ELR (cell line): ENCODE measurements at places on chromosomes 13 and 19.
A peak's percentile ranks its signal among the peaks of the same experiment; 100 is the strongest.

DNA sequence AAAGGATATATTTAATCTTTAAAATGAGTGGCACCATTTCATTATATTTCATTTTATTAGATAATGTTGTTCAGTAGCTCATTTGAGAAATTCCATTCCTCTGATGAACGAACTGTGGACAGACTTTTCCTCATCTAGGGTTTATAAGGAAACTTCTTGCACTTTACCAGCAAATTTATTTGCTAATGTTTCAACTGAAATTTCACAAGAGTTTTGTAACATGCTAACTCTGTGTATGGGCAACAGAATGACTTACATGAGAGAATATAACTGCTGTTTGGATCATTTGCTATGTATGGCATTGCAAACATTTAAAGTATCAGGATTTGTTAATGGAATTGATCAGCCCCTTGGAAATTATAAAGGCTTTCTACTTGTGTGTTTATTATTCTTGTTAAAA lies 3.7 kb upstream of the IRS2 start:
- no peak for DNase-seq

- peak; percentile 91 for DNase-seq
These were observed 926 bp upstream of the HNRNPUL1 start for GRCh38 chr19:41263042-41263849.

GRCh38 chr13:51818781-51819511 lies 15.0 kb upstream of the DHRS12 start:
- DNase-seq = no peak

DNA sequence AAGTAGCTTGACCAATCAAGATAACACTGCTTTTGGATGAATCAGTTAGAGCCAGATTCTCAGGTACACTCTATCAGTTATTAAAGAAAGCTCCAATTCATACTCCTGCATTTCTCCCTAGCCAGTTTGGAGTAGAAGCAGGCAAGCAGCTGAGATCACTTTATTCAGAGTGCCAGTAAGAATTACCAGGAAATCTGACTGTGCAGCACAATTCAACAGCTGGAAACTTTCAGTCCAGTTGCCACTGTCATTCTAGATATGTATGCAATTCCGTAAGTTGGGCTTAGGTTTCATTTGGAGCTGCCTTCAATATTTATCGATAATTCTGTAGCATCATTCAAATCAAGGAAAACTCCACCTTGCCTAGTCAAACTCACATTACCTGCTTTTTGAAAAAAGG lies 2625.6 kb upstream of the PCDH20 start:
- no peak for DNase-seq

DNA sequence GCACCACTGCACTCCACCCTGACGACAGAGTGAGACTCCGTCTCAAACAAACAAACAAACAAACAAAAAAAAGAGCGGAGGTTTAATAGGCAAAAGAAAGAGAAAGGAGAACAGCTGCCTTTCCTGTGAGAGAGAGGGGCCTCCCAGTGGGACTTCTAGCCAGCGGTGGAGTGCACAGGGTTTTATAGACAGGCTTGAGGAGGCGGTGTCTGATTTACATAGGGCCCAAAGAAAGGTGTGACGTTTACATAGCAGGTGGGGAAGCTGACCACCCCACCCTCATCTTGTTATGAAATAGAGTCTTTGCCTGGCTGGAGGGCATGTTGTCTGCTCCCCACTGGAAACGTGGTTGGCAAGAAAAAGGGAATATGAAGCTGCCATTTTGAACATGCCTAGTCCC lies 106.0 kb upstream of the CSNK1A1L start:
- DNase-seq = no peak

DNA sequence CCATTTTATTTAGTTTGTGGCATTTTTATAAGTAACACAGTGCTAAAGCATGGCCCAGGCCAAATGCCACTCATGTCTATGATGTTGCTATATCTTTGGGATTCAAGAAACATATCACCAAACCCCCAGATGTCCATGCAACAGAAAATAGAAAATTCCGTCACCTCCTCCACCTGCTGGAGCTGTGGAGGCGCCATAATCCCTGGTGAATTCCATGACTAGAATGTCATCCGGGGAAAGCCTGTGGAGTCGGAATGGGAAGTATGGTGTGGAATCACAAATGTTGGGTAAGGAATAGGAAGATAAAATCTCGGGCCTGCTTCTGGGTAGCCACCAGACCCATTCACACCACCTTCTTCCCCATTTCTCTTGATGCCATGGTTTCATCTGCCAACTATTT lies 51.7 kb upstream of the RAP2A start:
- no peak for DNase-seq

DNA sequence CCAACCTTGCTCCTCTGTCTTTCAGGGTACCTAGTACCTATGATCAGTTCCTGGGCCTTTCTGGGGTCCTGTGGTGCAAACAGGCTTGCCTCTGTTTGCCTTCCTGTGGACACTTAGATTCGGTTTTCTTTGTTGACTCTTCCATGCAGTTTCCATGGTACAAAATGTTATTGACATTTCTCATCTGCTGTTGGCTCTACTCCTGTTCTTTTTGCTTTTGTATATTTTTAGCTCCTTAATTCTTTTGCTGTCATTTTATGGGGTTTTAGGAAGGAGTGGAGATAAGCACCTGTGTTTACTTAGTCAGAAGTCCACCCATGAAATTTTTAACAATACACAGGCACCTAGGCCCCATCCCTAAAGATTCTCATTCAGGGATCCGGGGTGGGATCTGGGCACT lies 20.5 kb upstream of the CNMD start:
- no peak for DNase-seq

GRCh38 chr13:33032037-33032625 lies 15.9 kb downstream of the KL start:
- peak; percentile 17 for DNase-seq

DNA sequence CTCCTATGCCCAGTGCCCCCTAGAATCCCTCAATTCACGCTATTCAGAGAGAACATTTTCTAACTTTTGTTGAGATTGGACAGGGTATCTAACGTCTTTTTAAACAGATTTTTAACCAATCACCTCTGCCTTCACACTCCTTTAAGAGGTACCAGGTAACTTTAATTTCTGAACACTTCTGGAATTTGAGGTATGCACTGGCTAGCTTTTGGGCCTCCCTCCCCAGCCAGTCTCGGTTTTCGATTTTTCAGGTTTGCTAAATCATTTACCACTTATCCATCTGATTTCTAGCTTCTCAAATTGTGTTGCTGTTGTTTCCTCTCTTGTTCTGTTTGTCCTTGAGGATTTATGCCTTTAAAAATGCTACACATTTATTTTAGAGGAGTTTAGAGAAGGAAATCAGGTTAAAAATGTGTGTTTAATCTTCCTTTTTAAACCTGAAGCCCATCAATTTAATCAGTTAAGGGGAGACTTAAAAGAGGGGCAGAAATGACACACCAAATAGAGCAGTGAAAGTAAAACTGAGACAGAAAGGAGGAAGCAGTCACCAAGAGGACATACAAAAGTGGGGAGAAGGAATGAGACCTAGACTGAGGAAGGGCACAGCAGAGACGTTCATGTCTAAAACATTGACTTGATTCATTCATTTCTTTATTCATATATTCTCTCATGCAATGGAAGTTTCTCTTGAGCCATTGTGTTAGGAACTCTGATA lies 139.6 kb upstream of the HTR2A start:
- no peak for DNase-seq

- DNase-seq = no peak
These were observed 39.1 kb downstream of the LYL1 start for GRCh38 chr19:13063461-13064091.

- DNase-seq = peak; percentile 14
These were observed 439.4 kb upstream of the KLF12 start for GRCh38 chr13:74573654-74574053.

- DNase-seq = no peak
These were observed 661.7 kb downstream of the SLITRK6 start for GRCh38 chr13:85137516-85137915.

DNA sequence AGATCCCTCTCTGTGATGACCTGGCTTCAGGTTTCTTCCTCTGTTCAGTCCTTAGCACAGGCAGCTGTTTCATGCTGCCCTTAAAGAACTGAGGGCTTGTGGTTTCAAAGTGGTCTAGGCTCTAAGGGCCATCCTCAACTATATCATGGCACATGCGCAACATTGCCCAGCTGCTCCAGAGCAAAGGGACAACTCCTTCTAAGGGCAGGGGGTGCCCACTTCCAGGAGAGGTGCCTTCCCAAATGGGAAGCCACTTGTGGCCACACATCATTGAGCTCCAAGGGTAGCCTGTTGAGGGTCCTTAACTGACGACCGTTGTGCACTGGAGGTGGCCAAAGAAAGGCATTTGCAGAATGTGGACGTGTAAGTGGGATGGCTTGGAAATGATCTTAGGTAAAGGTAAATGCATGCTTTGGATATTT lies 7.3 kb downstream of the GPR183 start:
- DNase-seq = no peak

- peak; percentile 93 for DNase-seq
These were observed 9.1 kb downstream of the ZNF653 start for GRCh38 chr19:11496391-11497163.

DNA sequence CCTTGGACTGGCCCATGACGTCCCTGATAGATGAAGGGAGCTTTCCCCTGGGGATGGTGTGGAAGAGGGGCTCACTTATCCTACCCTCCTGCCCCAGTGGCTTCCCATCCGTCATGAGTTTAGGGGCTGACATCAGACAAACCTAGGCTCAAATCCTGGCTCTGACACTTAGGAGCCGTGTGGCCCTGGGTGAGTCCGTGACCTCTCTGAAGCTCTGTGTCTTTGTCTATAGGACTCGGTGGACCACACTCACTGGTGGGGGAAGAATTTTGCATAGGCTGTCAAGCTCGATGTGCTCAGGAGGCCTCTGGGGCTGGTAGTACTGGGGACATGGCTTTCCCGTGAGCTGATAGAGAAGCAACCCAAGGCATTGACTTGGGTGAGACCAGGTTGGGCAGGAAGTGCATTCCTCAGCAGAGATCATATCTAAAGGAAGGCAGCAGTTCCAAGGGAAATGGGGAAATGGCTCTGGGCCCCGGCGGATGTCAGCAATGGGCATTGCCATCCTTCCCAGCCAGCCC lies 17.4 kb upstream of the AP1M2 start:
- DNase-seq = peak; percentile 37

GRCh38 chr13:33033051-33033812 lies 17.0 kb downstream of the KL start:
- DNase-seq = no peak

DNA sequence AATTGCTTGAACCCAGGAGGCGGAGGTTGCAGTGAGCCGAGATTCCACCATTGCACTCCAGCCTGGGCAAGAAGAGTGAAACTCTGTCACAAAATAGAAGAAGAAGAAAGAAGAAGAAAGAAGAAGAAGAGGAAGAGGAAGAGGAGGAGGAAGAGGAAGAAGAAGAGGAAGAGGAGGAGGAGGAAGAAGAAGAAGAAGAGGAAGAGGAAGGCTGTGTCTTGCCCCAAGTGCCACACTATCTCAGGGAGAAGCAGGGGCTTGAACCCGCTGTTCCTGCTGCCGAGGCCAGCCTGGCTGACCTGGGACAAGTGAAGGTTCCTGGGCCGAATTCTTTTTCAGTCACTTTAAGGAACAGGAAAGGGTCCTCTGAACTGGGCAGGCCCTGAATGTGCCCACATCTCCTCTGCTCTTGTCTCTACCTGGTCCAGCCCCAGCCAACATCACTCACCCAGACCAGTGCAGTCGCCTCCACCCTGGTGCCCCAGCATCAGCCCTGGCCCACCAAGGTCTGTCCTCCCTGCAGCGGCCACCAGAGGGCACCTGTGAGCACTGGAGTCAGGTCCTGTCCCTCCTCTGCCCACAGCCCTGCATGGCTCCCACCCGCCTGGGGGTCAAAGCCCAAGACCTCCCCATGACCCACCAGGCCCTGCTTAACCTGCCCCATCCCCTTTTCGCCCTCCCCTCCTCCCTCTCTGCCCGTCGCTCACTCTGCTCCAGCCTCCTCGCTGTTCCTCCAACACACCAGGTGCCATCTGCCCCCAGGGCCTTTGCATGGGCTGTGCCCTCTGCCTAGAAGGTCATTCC lies 20.0 kb downstream of the TICAM1 start:
- DNase-seq = peak; percentile 78

DNA sequence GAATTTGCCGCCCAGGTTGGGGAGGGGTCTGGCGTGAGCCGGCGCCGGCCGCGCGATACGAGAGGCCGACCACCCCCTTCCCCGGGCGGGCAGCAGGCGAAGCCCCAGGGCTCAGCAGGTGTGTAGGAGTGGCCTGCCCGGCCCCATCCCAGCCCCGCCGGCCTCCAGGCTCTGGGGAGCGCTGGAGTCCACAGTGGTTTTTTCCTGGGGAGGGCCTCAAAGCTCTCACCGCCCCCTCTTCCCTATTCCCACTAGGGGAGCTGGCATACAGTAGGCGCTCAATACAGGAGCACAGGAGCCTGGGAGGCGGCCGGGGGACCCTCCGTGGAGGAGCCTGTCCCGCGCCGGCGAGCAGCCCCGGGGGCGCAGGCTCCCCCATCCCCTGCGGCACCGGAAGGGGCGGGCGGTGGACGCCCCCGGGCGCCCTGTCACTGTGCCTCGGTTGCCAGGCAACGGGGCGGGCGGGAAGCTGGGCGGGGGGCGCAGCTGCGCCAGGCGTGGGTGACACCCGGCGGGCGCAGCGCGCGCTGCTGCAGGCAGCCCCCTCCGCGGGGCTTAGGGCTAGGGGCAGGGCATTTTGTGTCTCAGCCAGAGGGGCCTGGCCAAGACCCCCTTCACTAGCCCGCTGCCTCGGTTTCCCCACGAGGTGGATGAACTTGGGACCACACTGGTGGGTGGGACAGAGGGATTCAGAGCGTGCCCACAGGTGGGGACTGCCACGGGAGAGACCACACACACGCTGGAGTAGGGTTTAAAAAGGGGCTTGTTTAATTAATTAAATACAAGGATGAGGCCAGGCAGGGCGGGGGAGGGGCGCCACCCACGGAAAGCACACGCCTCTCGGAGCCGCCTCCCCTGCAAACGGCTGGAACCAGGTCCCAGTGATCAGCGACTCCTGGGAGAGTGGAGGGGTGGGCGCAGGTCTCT lies 3.6 kb upstream of the REXO1 start:
- no peak for DNase-seq

GRCh38 chr19:48548253-48548911 lies 3.6 kb upstream of the SULT2B1 start:
- DNase-seq = no peak

DNA sequence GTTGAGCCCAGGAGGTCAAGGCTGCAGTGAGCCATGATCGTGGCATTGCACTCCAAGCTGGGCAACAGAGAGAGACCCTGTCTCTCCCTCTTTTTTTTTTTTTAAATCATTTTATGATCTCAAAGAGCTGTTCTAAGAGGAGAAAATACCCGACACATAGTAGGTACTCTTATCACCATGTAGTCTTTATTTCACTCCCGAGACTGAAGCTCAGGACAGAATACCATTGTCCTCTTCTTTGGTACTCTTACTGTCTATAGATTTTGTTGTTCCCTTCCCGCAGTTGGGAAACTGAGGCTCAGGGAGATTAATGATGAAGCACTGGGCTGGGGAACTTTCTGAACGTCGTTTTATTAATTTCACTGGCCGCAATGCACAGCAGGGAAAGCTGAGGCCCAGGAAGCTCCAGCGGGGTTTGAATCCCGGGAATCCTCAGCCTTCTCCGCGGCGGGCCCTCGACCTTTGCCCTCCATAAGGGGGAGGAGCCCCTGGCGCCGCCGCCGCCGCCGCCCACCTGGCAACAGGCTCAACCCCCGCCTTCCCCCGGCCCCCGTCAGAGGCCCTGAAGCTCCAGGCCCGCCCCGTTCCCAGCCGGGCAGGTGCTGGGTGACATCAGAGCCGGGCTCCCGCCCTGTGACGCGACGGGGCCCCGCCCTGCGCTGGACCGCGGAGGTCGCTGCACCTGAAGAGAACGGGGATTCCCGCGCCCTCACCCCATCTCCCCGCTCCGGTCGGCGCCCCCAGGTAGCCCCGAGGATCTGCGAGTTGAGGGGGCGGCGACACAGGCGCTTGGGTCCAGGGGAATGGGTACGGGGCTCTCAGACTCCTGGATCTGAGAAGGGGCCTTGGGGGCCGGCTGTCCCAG lies 1.6 kb downstream of the MYH14 start:
- no peak for DNase-seq

- peak; percentile 65 for DNase-seq
These were observed 8.6 kb downstream of the ISOC2 start for GRCh38 chr19:55452749-55453346.
